ENCODE measurements at places on chromosomes 7 and 10.

- no peak for DNase-seq
These were observed 289.3 kb downstream of the PTEN start for GRCh38 chr10:88152728-88153133.

- no peak for DNase-seq
These were observed 215.0 kb downstream of the SKAP2 start for GRCh38 chr7:26649388-26649787.

DNA sequence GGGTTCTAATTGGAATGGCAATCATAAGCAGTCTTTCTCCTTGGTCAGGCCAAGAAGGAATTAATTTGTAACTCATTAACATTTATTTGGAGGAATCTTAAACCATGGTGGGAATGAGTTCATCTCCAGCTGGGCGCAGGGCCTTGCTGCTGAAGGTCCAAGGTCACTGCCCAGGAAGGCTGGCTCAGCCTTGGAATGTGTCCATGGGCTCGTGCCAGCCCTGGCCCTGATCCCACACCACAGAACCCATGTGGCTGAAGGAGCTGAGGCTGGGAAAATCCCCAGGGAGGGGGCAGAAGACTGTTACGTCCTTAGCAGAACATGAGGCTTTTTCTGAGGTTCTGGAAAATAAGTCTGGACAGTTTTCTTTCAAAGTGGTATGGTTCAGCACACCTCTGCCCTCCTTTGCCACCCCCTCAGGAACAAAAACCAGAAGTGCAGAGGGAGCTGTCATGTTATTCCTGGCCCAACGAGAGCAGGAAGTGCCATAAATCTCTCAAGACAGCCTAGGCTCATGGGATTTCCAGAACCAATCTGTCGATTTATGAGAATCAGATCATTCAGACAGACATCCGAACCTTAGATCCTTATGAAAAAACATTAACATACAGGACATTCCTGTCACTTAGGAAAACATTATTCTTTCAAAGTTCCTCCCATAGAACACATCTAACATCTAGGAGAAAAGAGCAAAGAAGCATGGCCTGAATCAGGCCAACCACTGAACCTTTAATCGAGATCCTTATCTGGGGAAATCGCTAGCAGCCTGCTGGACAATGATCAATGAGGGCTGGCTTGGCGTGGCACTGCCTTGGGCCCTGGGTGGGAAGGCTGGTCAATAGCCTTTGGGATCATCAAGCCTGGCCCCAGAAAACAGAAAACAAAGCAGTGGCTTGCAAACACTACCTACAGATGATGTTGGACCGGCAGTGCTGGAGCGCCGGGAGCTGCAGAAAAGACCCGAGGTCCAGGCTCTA is 134.3 kb downstream of the TAX1BP1 start:
- DNase-seq = no peak

GRCh38 chr10:62082729-62083411 is 181.4 kb downstream of the ARID5B start:
- no peak for DNase-seq

DNA sequence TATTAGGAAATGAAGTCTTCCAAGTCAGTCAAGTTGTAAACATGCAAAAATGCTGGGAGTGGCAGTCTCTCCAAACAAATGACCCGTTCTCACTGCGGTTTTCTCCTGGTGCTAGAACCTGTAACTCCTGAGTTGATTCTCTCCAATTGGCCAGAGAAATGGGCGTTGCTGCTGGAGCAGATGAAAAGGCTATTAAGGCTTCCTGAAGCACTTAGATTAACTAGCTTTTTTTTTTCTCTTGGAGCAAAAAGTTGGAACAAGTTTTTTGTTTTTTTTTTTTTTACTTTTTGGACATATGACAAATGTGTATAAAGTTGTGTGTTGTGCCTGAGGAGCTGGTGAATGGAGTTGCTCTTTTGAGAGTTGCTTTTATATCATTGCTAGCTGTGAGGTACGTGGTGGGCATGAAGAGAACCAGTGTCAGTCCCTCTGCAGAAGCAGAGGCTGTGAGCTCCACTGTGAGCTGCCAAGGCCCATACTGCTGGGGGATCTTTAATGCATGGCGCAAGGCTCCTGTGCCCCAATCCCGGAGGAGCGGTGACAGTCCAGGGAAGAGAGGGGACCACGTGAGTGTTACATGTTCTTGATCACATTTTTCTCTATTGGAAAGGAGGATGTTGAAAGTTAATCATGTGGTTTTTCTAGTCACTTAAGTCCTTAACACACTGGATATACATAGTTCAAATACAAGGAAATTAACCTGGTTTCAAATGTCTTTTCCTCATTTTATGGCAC is 393.6 kb upstream of the GALNT17 start:
- DNase-seq = no peak

DNA sequence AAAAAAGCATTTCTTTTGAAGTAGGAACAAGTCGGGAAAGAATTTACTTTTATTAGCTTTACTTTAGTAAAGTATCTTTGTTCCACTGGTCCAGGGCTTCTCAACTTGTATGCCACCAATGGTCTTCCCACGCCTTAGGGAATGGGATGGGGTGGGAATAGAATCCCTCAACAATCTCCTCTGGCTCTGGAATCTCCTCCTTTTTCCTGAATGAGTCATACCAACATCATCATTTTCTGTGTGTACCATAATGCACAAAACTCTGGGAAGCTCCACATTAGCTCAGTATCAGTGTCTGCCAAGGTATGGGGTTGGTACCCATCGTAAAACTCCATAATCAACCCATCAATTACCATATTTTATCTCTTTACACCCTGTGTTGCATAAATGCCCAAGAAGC is 159.4 kb upstream of the BMPER start:
- DNase-seq = no peak

DNA sequence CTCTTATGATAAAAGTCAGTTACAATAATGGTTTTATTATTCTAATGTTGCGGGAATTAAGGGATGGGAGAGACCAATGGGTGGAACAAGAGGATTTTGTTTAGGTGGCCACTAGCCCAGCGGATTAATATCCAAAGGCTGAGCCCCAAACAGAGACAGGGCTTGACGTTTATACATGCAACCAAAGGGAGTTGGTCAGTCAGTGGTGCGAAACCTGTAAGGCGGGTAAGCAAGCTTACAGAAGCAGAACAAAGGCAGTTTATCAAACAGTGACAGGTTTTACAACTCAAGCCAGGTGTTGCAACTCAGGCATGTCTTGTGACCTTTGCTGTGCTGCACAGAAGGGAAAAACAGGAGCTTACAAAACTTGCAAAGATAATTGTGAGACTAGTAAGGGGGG is 622.9 kb upstream of the MBL2 start:
- DNase-seq = no peak

- DNase-seq = no peak
These were observed 252.5 kb downstream of the RPS24 start for GRCh38 chr10:78286186-78286585.

GRCh38 chr7:144011458-144012230 is 11.5 kb downstream of the OR6B1 start:
- no peak for DNase-seq

DNA sequence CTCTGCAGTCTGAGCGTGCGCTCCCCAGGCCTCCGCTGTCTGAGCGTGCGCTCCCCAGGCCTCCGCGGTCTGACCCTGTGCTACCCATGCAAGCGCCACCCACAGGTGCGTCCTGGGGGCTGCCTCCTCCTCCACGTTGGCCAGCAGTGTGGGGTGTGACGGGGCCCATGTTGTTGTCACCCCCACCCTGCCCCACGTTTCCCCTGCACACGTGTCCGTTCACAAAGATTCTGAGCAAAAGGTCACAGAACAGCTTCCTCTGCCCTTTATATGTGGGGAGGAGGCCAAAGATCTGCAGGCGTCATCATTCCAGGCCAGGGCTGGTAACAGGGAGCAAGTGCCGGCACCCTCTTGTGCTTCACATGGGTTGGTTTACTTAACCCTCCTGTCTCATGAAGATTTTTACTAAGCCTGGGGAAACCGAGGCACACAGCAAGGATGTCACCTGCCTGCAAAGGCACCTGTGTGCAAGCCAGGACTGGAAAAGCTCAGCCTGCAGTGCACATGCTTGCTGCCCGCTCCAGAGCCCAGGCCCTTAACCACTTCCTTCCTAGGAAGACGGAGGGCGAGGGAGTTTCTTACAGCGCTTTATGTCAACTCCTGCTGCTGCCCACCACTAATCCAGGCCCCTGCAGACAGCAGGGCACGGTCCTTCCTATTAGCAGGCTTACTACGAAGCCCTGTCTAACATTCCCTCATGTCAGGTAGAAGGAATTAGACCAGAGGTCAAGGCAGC is 4.8 kb downstream of the GPR146 start:
- no peak for DNase-seq

GRCh38 chr7:156017916-156018700 is 205.8 kb upstream of the SHH start:
- DNase-seq = no peak

DNA sequence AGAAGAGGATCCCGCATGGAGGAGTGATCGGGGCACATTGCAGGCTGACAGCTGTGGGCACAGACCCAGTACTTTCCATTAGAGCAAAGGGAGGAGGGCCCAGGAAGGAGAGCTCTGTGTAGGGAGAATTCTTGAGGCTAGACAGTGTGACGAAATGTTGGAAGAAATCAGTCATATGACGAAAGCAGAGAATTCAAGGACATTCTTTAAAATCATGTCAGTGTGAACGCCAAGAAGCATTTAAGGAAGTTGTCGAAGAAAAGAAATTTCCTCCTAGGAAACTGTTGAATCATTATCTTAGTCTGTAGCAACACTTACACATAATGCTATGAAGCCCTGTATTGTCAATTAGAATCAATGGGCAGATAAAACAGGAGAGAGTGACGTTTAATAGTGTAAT is 191.3 kb upstream of the ADARB2 start:
- DNase-seq = no peak

DNA sequence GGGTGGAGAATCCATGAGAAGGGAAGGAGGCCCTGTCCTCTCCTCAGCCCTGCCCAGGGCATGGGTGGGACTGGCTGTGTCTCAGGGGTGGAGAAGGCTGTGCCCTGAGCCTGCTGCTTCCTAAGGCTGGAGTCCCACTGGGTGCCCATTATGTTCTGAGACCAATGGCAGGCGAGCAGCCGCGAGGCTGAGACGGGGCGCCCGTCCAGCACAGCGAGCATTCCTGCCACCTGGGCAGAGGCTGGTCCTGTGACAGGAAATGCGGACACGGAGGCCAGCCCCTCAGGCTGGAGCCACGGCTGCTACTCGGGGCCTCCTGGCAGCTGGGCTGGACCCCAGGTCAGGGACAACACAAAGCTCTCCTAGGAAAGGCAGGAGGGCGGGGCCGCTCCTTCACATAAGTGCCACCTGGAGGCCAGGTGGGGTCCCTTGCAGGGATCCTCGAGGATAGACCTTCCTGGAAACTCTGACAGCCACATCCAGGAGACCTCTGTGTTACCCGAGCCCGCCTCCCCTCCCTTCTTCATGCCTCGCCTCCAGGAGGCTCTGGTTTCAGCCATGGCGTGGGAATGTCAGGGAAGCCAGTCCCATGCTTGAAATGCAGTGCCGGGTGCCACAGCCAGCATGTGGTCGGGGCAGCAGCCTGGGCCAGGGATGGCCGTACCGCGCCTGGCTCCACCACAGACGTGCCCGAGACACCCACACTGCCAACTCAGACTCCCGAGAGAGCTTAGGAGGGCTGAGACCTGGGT is 173.9 kb downstream of the USP6NL start:
- no peak for DNase-seq

DNA sequence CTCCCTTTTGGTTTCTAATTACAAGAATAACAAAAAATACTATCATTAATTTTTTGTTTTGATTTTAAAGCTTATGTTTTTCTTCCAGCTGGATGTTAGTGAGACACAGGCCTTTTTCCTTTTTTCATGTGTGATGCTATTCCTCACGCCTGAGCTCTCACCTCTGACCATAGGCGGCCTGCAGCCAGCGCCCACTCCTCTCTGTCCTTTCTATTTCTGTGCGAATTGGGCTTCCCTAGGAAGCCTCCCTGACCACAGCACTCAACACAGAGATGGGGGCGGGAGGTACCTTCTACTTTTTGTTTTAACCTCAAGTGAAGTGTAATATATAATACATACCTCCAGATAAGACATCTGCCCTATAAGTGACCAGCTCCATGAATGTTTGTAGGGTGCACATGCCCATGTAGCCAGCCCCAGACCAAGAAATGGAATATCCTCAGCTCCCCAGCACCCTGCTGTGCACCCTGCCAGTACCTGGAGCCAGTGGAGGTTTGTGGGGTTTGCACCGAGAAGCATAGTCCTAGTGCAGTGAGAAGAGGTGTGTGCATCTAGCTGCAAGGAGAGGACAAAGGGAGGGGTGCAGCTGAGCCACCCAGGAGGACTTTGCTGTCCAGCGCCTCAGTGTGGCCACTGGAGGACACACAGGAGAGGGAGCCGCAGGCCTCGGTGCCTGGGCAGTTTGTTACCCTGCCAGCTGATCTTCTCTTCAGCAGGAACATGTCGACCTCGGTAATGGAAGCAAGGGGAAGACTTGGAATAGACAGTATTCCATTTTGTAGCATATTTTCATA is 38.5 kb downstream of the BNIP3 start:
- peak; percentile 74 for DNase-seq

DNA sequence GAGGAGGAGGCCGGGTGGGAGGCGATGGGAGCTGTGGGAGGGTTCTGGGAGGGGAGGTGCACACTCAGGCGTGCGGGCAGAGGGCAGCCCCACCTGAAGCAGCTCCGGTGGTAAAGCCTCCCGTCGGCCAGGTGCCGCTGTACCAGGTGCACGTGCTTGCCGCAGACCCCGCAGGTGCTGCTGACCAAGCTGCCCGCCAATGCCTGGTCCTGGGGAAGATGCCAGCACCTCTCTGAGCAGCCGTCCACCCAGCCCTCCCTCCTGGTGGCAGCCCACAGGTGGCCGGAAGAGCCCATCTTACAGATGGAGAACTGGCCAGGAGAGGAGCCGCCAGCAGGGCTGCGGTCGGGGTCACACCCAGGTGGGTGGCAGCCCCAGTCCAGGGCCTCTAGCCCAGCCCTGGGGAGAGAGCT is 12.6 kb downstream of the MICALL2 start:
- no peak for DNase-seq

DNA sequence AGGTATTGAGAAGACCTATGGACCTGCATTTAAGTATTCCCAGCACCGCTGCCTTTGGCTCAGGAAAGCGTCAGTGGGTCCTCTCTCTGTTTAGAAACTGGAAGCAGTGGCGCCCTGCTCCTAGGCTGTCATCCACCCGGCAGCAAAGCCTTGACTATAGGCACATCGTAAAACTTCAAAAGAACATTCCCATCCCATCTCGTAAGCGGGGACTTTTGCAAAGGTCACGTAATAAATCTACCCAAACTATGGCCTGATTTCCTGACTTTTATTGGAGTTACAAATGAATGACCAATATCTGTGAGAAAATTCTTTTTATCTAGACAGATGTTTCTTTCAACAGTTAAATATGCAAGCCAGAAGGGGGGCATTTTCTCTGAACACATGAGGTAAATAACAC is 115.8 kb upstream of the TCERG1L start:
- no peak for DNase-seq

- DNase-seq = no peak
These were observed 451.7 kb downstream of the PTPRN2 start for GRCh38 chr7:158135931-158136330.

- peak; percentile 20 for DNase-seq
These were observed 166.4 kb downstream of the C7orf25 start for GRCh38 chr7:42745357-42746059.

GRCh38 chr10:113565364-113565763 is 12.5 kb downstream of the HABP2 start:
- DNase-seq = no peak

All from HuH-7 (cell line).